GOT3 (cell line): ENCODE measurements at places on chromosomes 5 and 9.

DNA sequence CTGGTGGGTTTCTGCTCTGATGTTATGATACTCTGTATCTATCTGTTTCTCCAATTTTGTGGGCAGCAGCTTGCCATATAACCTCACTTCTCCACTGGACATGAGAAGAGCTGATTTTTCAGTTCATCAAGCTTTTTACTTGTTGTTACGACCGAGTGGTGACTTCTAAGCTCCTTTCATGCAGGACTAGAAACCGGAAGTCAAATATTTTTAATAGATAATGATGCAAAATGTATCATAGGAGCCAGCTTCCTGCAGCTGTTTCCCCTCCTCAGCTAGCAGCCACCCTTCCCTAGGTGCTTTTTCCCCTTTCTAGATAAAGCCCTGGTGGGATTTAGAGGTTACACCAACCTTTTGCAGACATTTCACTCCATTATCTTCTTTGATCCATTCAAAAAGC is 17.0 kb upstream of the ADAM19 start:
- no peak for DNase-seq

DNA sequence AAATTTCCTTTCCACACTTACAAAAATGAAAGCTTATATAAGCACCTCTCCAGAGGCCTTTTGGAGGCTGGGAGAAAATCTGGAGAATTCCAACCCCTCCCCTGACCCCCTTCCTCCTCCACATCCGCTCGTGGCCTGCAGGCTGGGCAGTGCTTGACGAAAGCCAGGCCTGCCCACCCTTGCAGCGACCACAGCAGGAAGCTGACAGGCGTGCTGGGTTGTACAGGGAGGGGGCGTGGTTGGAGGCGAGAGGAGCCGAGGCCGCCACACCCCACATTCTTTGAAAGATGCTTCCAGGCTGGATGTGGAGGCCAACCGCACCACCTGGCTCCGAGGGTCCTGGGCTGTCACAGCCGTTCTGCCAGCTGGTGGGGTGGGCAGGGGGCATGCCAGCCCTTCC is 47.8 kb upstream of the IER5L start:
- no peak for DNase-seq

DNA sequence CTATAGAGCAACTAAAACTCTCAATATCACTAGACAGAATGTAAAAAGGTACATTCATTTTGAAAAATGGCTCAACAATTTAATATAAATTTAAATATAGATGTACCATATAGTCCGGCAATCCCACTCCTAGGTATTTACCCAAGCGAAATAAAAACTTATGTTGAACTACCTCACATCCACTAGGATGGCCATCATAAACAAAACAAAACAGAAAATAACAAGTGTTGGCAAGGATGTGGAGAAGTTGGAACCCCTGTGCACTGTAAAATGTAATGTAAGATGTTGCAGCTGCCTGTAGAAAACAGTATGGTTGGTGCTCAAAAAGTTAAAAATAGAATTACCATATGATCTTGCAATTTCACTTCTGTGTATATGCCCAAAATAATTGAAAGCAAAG is 36.9 kb upstream of the SELENOP start:
- DNase-seq = no peak

- DNase-seq = no peak
Measured at GRCh38 chr9:77488439-77489126, 159.5 kb downstream of the GNA14 start.

DNA sequence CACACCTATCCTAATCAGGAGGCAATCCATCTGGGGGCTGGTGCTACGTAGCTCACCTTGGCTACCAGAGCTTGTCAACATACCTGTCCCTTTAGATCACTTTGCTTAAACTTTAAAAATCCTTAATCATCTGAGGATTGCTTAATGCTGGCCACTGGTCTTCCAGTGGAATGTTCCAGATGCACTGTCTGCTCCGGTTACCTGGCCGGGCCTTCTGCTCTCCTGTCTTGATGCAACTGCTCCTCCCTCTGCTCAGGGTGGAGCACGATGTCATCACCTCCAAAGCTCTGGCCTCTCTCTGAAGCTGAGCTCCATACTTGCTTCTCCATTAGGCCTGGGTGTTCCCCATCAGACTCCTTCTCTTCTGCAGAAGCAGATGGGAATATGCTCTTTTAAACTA is 106.5 kb upstream of the OTULINL start:
- no peak for DNase-seq

- DNase-seq = no peak
Measured at GRCh38 chr5:14036514-14036913, 92.0 kb upstream of the DNAH5 start.

- no peak for DNase-seq
Measured at GRCh38 chr5:149128023-149128875, 13.0 kb upstream of the ABLIM3 start.

DNA sequence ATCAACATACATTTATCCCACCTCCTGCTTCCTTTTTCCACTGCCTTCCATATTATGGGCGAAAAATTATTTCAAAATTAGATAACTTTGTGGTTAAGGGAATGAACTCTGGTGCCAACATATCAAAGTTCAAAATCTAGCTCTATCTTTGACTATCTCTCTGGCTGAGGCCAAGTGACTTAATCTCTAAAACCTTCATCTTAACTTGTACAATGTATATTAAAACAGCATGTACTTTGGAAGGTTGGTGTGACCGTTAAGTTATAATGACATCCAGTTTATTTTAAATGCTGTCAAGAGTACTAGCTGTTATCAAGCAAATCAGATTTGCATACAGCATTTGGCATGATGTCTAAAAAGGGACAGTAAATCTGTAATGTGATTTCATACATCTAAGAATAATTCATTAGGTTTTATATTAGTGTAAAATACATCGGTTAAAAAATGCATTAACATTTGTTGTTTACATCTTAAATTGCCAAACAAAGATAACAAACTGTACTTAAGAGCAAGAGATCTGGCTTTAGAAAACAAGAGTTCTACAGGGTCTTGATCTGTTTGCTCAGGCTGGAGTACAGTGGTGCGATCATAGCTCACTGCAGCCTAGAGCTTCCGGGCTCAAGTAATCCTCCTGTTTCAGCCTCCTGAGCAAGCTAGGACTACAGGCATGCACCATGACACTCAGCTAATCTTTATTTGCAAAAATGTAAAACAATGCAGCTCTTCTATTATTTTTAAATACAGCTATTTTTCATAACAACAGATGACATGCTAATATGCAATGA is 102.8 kb downstream of the CDH18 start:
- no peak for DNase-seq

DNA sequence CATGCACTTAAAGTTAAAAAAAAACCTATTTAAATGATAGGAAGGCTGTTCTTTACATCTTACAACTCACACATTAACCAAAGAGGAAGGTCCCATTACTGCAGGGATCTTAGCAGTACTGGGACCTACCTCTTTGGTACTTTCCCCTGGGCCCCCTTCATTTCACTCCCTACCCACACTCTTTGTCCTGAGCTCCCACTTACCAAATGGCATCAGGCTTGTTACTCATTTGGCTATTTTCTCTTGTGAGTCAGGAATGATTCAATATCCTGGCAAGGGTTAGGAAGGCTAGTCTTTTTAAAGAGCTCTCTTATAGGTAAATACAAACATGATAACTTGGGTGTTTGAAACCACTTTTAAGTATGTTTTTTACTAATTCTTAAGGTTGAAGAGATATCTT is 117.4 kb upstream of the ELL2 start:
- DNase-seq = no peak

DNA sequence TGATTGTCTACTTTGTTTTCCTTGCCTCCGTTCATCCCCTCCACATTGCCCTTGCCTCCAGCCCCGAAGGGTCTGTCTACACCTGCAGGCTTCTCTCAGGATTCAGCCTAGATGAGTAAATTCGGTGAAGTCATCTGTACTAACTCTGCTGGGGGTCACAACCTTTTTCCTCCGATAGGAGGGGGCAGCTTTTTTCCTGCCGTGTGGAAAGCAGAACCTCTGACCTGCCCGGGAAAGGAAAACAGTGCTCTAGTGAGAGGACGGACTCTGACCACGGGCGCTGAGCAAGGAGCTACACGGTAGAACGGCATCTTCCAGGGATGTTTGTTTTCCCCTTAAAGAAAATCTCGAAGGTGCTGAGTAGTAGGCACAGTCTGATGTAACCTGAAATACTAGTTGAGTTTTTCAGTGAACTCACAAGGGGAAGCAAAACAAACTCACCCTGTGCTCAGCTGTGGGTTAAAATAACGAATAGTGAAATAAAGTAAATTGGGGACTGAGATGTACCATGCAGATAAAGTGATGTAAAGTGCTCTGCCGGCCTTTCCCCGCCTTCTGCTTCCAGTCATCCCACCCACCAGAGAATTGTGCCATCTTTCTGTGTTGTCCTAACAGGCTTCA is 281.8 kb downstream of the AOPEP start:
- no peak for DNase-seq

- no peak for DNase-seq
Measured at GRCh38 chr5:102946414-102946813, 173.5 kb downstream of the GIN1 start.

- no peak for DNase-seq
Measured at GRCh38 chr5:179301796-179302195, 43.5 kb downstream of the ADAMTS2 start.

DNA sequence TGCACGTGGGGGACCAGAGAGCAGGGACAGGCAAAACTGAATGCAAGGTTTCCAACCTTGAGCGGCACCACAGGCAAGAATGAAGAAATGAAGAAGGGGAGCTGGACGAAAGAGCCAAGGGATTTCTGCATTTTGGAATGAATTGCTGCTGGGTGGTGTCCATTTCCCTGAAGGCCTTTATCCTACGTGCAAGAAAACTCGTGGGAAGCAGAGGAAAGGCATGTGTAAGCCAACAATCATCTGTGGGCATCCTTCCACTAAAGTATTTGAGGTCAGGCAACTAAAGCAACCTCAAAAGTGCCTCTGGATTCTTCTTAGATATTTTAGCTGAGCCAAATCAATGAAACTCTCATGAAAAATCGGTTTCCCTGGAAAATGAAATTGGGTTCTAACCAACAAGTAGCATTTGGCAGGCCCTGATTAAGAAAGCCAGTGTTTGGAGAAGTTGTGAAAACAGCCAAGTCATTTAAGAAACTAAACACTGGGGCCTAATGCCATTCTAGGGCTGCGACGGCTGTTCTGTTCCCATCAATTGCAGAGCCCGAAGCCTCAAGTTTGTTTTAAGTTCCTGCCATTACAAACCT is 4.7 kb upstream of the TGFBI start:
- no peak for DNase-seq

DNA sequence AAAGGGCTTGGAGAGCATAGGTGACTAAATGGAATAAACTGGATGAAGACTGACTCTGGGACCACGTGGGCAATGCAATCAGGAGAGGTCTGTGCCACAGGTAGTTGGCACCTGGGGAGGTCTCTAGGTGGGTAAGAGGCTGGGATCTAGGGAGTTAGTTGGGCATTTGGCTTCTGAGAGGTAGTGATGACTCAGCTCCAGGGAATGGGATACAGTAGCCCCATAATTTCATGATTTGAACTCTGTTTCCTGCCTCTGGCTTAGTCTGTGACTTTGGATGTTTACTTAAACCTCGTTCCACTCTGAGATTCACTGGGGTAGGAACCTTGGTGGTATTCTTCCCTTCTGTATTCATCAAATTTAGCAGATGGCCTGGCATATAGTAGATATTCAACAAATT is 240.8 kb downstream of the KIF4B start:
- no peak for DNase-seq

GRCh38 chr5:178673801-178674295 is 47.0 kb upstream of the CLK4 start:
- DNase-seq = no peak

- no peak for DNase-seq
Measured at GRCh38 chr5:44441460-44441859, 52.2 kb upstream of the FGF10 start.

DNA sequence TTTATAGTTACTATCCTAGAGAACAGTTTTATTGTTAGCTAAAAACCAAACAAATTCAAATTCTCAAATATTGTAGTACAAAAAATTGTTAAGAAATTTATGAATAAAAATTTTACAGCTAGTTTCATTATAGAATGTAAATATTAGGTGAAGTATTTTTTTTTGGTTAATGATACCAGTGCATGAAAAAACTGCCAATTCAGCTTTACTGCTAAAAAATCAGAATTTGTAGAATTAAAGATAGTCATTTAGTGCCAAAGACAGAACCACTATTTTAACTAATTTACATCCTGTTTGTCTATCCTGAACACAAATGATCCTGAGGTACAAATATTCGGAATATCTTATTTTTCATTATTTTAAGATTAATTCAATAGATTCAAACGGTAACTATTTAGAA is 202.6 kb downstream of the FER start:
- no peak for DNase-seq

- DNase-seq = no peak
Measured at GRCh38 chr9:96088510-96088909, 213.0 kb downstream of the ERCC6L2 start.

GRCh38 chr5:82793808-82794419 is 283.3 kb downstream of the TMEM167A start:
- no peak for DNase-seq

GRCh38 chr5:17316970-17317459 is 99.6 kb downstream of the BASP1 start:
- DNase-seq = no peak

GRCh38 chr9:20611691-20612287 is 10.5 kb downstream of the MLLT3 start:
- no peak for DNase-seq

- DNase-seq = no peak
Measured at GRCh38 chr9:137744632-137745183, 125.9 kb downstream of the EHMT1 start.

GRCh38 chr9:98504298-98505282 is 204.1 kb downstream of the GABBR2 start:
- DNase-seq = no peak

DNA sequence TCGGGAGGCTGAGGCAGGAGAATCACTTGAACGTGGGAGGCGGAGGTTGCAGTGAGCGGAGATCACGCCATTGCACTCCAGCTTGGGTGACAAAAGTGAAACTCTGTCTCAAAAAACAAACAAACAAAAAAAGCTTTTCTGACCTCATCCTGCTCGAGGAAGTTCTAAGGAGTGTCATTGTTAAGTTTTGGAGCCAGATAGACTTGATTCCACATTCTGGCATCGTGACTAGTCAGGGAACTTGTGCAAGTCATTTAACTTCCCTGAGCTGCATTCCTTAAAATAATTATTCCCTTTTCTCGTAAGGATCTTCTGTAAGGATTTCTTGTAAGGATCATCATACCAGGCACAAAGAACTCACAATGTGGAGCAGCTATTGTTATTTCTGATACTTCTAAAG is 26.2 kb downstream of the SNX24 start:
- no peak for DNase-seq

GRCh38 chr9:90251316-90251715 is 391.3 kb downstream of the DIRAS2 start:
- no peak for DNase-seq

DNA sequence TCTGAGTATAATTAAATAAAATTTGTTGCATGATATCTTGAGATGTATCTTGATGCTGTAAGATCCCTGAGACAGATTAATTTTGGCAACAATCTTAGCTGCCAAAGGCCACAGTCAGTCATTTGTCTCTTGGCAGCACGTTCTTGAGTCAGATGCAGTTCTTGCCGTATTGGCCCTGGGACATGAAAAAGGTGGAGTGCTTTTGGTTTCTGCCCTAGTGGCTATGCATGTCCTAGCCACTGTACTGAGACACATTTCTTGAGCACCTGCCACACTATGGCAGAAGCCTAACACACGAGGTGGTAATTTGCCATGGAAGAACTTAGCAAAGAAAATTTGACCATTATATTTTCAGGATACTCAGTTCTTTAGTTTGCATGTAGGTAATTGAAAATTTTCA is 45.0 kb upstream of the PHF2 start:
- no peak for DNase-seq
